ENCODE measurements at places on chromosomes 2 and 18. TPM values are rescaled to one million over a fixed set of nuclear protein-coding genes. Genes with fewer than 3 reads are reported as not detected.
A peak's percentile ranks its signal among the peaks of the same experiment; 100 is the strongest.

DNA sequence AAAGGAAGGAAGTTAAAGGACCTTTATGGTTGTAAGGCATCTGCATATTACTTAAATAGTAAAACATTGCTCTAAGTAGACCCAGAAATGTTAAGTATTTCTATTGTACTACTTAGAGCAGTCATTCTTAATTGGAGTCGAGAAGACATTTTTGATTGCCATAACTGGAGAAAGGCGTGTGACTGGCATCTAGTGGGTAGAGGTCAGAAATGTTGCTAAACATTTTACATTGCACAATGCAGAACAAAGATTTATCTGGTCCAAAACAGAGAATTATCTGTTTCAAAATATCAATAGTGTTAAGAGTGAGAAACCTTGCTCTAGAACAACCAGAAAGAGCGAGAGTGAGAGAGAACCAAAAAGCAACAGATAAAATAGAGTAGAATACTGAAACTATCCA lies 23.3 kb upstream of the ROCK1 start:
- DNase-seq = no peak

DNA sequence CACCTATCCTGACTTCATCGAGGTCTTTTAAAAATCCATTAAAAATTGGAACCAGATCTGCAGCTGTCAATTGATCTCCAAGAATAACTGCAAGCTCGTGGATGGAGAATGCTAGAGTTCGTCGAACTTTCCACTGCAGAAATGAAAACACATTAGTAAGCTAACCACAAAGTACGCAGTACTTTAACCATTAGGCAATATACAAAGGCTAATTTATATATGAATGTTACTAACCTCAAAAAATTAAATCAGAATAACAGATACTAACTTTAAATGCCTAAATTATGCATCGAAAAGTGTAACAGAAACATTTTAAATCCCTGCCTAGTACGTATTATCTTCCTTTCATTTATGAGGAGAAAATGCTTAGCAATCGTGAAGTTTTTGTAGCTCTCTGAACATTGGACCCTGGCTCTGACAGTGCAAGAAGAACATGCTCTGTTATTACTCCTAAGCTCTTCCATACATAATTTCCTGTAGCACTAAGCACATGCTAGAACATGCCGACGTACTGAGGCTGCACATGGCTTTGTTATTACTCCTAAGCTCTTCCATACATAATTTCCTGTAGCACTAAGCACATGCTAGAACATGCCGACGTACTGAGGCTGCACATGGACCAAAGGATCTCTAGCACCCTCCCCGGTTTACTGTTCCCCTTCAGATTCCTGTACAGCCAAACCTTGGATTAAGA lies 57.0 kb downstream of the PPP4R1 start:
- DNase-seq = no peak

DNA sequence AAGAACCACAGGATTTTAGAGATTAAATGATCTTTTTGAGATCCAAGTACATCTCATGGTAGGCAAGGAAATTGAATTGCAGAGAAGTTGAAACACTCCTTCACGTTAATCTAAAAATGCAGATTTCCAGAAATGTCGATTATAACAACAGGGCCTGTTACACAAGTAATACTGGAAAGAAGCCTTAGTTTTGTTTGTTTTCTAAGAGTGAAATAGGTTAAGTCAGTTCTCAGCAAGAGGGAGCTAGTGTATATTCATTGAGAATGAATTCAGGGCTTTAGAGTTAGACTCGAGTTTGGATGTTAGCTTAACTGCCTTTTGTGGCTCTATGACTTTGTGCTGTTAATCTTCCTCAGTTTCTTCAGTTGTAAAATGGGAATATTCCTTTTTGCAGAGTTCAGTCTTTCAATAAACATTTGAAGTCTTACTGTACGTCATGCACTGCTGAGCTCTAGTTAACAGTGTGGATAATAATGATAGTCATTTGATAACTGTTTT lies 926 bp downstream of the NDUFV2 start:
- DNase-seq = no peak

DNA sequence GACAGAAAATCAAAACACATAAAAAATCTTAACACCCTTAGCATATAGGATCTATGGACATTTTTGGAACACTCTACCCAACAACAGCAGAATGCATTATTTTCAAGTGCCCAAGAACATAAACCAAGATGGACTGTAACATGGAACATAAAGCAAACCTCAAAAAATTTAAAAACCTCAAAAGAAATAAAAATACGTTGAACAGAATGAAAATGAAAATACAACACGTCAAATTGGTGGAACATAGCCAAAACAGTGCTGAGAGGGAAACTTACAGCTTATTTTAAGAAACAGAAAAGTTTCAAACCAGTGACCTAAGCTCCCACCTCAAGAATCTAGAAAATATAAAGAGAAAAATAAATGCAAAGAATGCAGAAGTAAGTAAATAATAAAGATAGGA lies 58.3 kb upstream of the BCL2L11 start:
- DNase-seq = no peak

DNA sequence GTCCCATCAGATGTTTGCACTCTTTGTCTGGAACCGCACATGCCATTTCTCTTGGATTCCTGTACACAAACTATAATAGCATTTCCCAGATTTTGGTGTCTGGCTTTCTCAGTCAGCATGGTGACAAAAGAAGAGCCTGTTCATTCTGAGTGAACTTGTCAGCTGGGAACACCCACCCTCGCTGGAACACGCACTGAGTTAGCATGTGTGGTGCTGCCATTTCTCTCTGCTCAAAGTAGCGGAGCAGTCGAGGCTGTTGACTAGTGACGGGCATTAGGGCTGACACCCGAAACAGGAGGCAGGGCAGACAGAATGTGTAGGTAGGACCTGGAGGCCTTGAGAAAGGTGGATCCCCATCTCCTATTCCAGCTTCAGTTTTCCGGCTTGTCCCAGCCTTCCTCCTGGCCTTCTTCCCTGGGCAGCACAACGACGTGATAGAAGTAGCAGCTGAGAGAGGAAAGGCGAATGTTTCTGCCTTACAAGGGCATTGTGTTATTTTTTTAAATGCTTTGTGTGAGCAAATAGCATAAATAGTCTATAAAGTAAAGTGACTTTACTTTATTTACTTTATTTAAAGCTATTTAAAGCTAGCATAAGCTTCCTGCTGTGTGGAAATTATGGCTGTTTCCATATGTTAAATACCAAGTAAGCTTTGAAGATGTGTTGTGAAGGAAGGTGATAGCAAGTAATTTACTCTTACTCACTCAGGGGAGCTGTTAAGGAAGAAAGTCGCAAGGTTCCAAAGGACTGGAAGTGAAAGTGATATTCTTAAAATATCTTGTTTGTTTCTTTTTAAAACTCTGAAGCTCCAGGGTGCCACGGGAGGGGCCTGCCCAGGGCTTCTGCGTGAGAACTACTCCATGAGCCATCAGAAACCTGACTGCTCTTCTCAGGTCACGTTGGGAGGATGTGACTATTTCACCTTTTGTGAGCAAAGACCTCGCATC lies 272.6 kb downstream of the NEDD4L start:
- no peak for DNase-seq

- no peak for DNase-seq
Measured at GRCh38 chr2:223586261-223586660, 15.9 kb downstream of the SCG2 start.

GRCh38 chr2:20728114-20728758 lies 61.3 kb downstream of the GDF7 start:
- DNase-seq = peak; percentile 7

GRCh38 chr18:61556862-61557261 lies 223.6 kb downstream of the CDH20 start:
- DNase-seq = no peak

The ABCB6 gene
- total RNA-seq = 41.9 TPM

The TCF7L1 gene
- not detected for total RNA-seq

The TBR1 gene
- not detected for total RNA-seq

The SPRED2 gene
- 7.1 TPM for total RNA-seq

The APLF gene
- 3.7 TPM for total RNA-seq

Measured in A172 (cell line).